ENCODE measurements at places on chromosomes 5 and 9. TPM values are rescaled to one million over a fixed set of nuclear protein-coding genes. Genes with fewer than 3 reads are reported as not detected.
A peak's percentile ranks its signal among the peaks of the same experiment; 100 is the strongest.

- DNase-seq = no peak
Measured at GRCh38 chr5:124650147-124650561, 96.3 kb downstream of the ZNF608 start.

GRCh38 chr9:2414465-2414864, 207.1 kb upstream of the VLDLR start:
- no peak for DNase-seq

- no peak for DNase-seq
Measured at GRCh38 chr5:111830333-111830732, 73.3 kb upstream of the NREP start.

The GABRA1 gene
- polyA plus RNA-seq = not detected

DNA sequence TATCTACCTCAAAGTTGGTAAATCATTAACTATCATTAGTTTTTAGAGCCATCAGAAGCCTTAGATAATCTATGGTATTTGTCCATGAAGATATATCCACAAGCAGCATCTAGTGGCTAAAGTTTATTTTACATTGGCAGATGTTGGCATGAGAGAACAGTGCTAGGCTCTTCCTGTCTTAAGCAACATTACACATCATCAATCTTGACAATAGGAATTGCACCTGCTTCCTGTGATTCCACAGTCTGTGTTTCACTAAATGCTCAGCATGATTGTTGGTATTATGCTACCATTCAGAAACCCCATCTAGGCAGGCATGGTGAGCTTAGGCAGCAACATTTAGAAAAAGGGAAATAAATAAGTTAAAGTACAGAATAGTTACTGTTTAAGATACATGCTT, 246.6 kb downstream of the SLCO4C1 start:
- no peak for DNase-seq

DNA sequence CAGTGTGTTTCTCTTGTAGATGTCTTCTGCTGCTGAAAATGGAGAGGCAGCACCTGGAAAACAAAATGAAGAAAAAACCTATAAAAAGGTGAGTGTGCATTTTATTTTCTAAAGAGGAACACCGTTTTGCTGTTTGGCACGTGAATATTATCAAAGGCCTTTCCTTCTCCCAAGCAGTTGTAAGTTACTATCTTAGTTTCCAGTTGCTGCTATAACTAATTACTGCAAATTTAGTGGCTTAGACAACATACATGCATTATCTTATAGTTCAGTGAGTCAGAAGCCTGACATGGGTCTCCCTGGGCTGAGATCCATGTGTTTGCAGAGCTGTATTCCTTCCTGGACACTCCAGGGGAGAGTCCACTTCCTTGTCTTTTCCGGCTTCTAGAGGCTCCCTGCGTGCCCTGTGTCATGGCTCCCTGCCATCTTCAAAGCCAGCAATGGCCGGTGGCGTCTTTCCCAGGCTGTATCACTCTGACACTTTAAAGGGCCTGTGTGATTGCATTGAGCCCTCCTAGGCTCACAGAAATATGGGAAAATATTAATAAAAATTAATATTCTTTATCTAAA, 117.6 kb downstream of the PIP5K1B start:
- no peak for DNase-seq

GRCh38 chr5:73491155-73491554, 7.1 kb upstream of the BTF3 start:
- no peak for DNase-seq

- no peak for DNase-seq
Measured at GRCh38 chr9:73050065-73050816, 97.4 kb upstream of the ALDH1A1 start.

DNA sequence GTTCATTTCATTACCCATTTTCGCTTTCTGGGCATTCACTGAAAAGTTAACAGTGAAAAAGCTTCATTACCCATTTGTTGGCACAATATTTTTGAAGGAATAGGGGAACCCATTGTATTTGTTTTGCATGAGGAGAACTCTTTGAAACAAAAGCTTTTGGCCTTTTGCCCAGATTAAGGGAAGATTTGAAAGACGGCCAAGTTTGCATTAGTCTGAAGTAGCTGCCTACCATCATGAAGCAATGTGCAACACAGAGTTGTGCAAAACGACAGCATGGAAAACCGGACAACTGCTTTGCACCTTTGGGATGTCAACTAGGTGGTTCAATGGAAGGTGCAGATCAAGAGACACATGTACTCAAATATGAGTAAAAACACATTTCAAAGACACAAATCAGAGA, 84.9 kb downstream of the TRPM3 start:
- DNase-seq = no peak

GRCh38 chr9:133835262-133835901, 97.2 kb upstream of the SARDH start:
- DNase-seq = no peak

- no peak for DNase-seq
Measured at GRCh38 chr9:94920420-94921091, 194.1 kb downstream of the AOPEP start.

- DNase-seq = no peak
Measured at GRCh38 chr5:17412760-17413671, 85.0 kb upstream of the TAF11L2 start.

GRCh38 chr9:114742947-114743346, 61.0 kb upstream of the TEX48 start:
- no peak for DNase-seq

DNA sequence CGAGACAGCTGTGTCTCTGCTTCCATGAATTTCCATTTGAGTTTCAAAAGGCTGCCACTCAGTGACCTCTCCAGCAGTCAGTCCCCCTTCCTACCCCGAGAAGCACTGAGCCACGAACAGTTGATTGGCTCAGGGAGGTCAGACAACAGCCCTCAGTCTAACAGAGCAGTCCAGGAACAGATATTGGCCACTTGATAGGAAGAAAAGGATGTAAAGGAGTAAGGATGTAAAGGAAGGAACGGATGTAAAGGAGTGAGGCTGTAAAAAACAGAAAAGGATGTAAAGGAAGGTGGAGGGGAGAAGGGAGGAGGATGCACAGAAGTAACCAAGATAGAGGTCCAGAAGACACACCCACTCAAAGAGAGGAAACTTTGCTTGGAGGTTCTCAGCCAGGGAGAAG, 3.2 kb upstream of the NR4A3 start:
- DNase-seq = no peak

GRCh38 chr9:69472101-69472620, 147.1 kb downstream of the ENTREP1 start:
- no peak for DNase-seq

GRCh38 chr9:18941060-18941740, 91.8 kb downstream of the SAXO1 start:
- no peak for DNase-seq

DNA sequence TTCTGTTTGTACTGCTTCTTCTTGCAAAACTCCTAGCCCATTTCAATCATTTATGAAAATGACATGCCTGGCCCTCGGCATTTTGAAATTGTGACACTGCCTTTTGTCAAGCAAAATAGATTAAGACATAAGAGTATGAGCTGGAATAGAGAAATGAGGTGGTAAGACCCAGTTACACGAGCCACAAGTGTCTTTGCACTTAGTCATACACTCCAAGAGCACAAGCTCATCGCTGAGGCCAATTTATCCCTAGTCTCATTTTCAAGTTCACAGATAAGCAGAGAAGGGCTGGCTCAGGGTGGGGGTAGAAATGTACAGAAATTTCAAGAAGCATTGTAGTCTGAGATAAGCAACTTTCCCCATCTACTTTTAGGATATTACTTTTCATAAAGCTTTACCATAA, 40.6 kb upstream of the MAP1B start:
- DNase-seq = no peak

DNA sequence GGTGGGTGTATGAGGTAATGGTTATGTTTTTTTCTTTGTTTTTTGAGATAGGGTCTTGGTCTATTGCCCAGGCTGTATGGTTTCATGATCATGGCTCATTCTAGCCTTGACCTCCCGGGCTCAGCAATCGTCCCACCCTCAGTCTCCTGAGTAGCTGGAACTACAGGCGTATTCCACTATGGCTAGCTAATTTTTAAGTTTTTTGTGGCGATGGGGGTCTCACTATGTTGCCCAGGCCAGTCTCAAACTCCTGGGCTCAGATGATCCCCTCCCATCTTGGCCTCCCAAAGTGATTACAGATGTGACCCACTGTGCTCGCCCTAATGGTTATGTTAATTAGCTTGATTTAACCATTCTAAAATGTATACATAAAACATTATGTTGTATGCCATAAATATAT, 5.6 kb downstream of the CNTLN start:
- no peak for DNase-seq

The ZNG1C gene
- 14.2 TPM for polyA plus RNA-seq

The RNF224 gene
- polyA plus RNA-seq = not detected

DNA sequence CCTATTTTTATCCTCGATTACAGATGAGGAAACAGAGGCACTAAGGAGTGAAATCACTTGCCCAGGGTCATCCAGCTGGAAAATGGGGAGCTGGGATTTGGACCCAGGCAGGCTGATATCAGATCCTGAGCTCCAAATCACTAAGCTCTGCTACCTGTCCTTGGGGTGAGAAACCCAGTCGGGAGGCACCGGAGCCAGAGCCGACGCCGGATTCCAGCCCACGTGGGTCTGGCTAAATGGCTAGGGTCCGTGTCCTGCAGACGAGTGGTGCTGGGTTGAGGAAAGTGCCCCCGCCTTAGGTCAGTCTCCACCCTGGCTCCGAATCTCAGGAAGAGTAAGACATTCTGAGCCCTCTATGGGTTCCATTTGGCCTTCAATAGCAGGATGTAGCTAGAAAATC, 61.3 kb upstream of the GGTA1 start:
- no peak for DNase-seq

DNA sequence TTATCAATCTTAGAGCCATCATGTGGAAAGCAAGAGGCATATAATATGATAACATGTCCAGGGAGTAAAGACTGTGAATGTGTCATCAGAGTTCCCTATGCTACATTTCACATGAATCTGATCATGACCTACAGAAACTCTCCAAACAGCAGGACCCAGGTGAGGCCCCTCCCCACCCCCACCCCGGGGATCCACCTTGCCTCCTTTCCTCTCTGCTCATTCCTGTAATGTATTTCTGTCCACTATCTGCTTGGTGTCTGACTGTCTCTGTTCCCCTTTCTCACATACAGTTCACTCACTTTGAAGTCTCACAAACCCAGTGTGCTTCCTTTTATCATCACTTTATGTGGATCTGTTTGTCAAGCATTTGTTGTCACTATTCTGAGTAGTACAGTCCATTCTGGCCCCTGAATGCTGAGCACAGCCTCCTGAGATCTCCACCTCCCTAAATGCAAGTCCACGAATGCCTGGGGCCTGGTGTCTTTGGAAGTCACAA, 76.4 kb upstream of the SMARCA2 start:
- DNase-seq = no peak

The SKP1 gene
- polyA plus RNA-seq = 1,236 TPM

GRCh38 chr9:34463098-34463900, 4.7 kb downstream of the DNAI1 start:
- DNase-seq = no peak

- DNase-seq = no peak
Measured at GRCh38 chr9:13009871-13010270, 235.1 kb downstream of the LURAP1L start.

The SLC36A2 gene
- polyA plus RNA-seq = not detected

The CORO2A gene
- polyA plus RNA-seq = 13.9 TPM

DNA sequence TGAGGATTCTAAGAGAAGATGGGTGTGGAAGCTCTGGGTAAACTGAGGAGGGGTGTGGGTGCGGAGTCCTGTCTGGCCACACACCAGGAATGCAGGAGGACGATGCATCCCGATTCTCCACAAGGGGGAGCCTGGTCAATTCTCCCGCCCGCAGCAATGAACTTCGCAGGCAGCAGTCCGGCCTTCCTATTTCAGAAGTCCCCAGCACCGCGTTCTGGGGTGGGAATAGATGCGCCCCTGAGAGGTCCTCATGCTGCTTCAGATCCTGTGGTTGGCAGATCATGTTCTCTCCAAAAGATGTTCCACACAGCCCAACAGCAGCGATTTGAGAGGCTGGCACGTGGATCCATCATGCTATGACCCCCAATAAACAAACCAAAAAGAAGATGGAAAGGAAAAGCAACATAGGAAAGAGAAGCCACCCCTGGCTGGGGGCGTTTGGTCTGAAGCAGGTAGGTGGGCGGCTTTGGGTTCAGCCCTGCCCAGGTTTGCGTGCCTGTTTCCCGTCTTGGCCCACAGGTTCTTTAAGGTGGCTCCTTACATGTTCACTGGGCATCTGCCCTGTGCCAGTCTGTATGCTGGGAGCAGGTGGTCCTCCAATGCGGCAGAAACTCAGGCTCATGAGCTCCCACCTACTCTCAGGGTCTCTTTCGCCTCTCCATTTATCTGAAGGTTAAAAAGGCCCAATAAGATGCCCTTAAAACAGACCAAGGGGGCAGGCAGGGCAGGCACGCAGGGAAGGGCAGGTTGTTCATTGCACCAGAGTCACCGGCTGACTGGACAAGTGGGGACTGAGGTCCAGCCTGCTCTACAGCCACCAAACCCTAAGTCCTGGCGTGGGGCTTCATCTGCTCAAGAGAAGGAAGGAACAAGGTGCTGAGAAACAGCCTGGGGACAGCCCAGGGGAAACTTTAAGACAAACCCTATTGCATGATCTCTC, 171.6 kb downstream of the PAX5 start:
- DNase-seq = no peak

- peak; percentile 16 for DNase-seq
Measured at GRCh38 chr5:41707853-41708603, 162.2 kb downstream of the OXCT1 start.

- no peak for DNase-seq
Measured at GRCh38 chr9:35311891-35312639, 150.3 kb downstream of the UNC13B start.

The FOXD4L3 gene
- not detected for polyA plus RNA-seq

The SPINK14 gene
- not detected for polyA plus RNA-seq

- DNase-seq = no peak
Measured at GRCh38 chr5:57442080-57442839, 40.4 kb downstream of the ACTBL2 start.

- DNase-seq = no peak
Measured at GRCh38 chr9:82600536-82601292, 462.2 kb downstream of the RASEF start.

The MRPS27 gene
- 53.1 TPM for polyA plus RNA-seq

DNA sequence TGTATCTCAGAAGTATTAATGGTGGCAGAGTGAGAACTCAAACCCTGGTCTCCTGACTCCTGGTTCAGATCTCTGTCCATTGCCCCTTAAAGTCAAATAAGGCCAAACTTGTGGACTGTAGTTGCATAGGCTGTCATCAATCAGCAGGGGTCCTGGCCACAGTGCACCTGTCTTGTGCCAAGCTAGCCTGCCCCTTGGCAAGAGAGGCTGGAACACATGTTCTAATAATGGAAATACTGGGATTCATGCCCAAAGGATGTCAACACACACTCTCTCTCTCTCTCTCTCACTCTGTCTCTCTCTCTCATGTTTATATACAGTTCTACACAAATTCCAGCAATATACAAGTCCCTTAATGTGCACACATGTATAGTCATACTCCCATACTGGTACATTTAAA, 44.3 kb downstream of the GLRA1 start:
- DNase-seq = no peak

DNA sequence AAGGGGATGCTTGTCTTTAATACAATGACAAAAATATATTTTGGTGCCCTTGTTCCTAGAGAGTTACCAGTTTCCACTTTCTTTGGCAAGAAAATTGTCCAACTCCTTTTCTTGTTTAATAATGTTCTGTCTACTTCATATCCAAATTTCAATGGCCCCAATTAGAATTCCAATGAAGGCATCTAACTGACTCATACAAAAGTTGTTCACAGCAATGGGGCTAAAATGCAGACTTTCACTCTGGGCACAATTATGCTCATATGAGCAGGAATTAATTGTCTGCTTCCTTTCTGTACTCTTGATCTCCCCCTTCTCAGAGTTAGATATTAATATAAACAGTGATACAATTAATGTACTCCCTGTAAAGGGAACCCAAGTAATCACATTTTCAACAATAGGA, 42.1 kb upstream of the ZNF622 start:
- no peak for DNase-seq

- no peak for DNase-seq
Measured at GRCh38 chr9:133224762-133225161, 15.7 kb upstream of the OBP2B start.
